Stimulated activated CD8-positive, alpha-beta memory T cell treated with anti-CD3 and anti-CD28 coated beads, Interleukin-15, amount 100 ng/mL, for 4 hours (primary cell): ENCODE measurements at places on chromosomes 3 and 15.

DNA sequence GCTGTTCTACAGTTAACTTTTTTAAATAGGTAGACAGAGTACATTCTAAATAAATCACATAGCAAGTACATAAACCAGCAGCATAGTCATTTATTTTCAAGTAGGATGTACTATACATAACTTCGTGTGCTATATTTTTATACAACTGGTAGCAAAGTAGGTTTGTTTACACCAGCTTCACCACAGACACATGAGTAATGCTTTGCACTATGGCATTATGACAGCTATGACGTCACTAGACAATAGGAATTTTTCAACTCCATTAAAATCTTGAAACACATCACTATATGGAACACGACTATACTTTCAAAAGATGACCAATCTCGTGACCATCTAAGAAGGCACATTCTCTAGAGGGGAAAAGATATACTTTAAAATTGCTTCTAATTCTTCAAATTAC is 3.5 kb downstream of the TEX55 start:
- DNase-seq: no peak

DNA sequence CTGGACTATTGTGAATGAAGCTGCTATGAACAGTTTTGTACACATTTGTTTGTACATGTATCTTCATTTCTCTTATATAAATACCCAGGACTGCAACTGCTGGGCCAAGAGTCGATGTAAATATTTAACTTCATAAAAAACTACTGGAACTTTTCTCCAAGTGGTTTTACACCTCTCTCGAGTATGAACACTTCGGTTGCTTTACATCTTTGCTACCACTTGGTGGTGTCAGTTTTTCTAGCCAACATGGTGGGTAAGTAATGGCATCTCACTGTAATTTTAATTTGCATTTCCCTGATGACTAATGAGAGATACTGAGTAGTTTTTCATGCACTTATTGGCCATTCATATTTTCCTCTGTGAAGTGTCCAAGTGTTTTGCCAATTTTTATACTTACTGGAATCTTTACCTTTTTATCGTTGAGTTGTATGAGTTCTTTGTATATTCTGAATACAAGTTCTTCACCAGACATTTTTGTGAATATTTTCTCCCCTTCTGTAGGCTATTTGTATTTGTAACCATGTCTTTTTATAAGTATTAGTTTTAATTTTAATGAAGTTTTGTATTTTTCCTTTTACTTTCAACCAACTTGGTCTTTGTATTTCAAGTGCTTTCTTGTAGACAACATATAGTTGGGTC is 44.4 kb downstream of the PCOLCE2 start:
- DNase-seq: no peak

GRCh38 chr15:48520376-48521155 is 124.9 kb downstream of the FBN1 start:
- DNase-seq: no peak

- no peak for DNase-seq
Measured at GRCh38 chr15:38085114-38085513, 150.7 kb downstream of the TMCO5A start.

GRCh38 chr3:88779482-88779881 is 327.9 kb upstream of the EPHA3 start:
- no peak for DNase-seq

DNA sequence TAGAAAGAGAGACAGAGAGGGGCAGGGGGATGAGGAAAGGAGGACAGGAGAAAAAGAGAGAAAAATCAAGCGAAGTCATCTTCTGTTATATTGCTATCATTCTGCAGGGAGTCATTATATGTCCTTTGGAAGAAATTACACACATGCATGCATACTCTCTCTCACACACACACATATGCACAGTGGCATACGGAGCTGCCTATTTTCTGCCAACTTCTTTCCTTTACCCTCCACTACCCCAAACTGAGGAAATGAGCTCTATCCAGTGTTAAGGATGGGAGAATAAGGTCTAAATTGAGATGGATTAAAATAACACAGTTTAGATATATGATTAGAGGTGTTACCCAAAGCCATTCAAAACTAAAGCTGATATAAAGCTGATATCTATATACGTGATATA is 48.8 kb downstream of the PDZRN3 start:
- DNase-seq: no peak

DNA sequence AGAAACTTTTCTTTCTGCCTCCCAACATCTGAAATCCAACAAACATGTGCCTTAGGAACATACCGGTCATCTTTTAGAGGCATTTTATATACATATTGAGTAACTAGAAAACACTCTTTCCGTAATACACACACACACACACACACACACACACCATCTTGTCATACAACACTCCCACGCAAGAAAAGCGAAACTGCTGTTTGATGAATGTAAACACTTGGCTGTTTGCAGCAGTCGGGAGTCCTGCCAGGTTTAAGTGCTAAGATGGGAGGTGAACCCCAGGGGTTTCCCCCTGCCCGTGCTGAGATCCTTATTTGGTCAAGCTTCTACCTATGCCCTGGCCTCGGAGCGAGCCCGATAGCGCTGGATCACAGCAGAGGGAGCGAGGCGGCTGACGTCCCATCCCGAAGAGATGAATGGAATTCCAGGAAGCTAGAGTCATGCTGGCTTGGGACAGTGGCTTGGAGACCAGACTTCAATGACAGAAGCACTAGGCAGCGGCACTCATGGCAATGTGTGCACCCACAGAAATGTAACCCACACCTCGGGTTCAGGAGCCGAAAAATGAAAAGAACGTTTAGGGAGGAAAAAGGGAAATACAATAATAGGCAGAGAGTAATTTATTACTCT is 1.3 kb upstream of the THBS1 start:
- DNase-seq: no peak

GRCh38 chr3:151835751-151836525 is 22.0 kb downstream of the AADAC start:
- DNase-seq: no peak

DNA sequence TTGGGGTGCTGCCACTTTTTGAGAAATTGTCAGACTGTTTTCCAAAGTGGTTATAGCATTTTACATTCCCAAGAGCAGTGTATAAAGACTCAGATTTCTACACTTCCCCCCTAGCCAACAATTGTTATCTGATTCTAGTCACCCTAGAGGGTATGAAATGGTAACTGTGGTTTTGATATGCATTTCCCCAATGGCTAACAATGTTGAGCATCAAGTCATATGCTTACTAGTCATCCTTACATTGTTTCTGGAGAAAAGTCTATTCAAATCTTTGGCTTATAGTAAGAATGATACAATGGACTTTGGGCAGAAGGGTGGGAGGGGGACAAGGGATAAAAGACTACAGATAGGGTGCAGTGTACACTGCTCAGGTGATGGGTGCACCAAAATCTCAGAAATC is 73.3 kb downstream of the CSNK1G1 start:
- no peak for DNase-seq
